ENCODE measurements at places on chromosomes 1 and 21. TPM values are rescaled to one million over a fixed set of nuclear protein-coding genes. Genes with fewer than 3 reads are reported as not detected.

TP73 gene
- 0.18 TPM for total RNA-seq

SPATA1 gene
- total RNA-seq, result 2.7 TPM

SPRR5 gene
- total RNA-seq, result not detected

FHAD1 gene
- 2.7 TPM for total RNA-seq

SORT1 gene
- total RNA-seq, result 310 TPM

IGSF5 gene
- not detected for total RNA-seq

LRRC3 gene
- total RNA-seq, result 1.6 TPM

GPR137B gene
- 21.3 TPM for total RNA-seq

MPL gene
- 0.52 TPM for total RNA-seq

VPS72 gene
- total RNA-seq, result 37.1 TPM

DNAJC6 gene
- 3.8 TPM for total RNA-seq

ZNF684 gene
- total RNA-seq, result 3.9 TPM

ACTL8 gene
- total RNA-seq, result not detected

LRRIQ3 gene
- 0.81 TPM for total RNA-seq

CHI3L1 gene
- 34.2 TPM for total RNA-seq

ITPKB gene
- total RNA-seq, result 31.8 TPM

PROK1 gene
- 0.27 TPM for total RNA-seq

ZNF683 gene
- 0.24 TPM for total RNA-seq

SHE gene
- 44.1 TPM for total RNA-seq

UBL4B gene
- not detected for total RNA-seq

C1orf185 gene
- total RNA-seq, result not detected

SLC2A5 gene
- total RNA-seq, result 17.5 TPM

ZNF692 gene
- 20.7 TPM for total RNA-seq

EFNA3 gene
- 3.2 TPM for total RNA-seq

MFAP2 gene
- total RNA-seq, result 29.9 TPM

CLEC20A gene
- total RNA-seq, result not detected

SPATA46 gene
- total RNA-seq, result not detected

MYBPH gene
- not detected for total RNA-seq

OR2T33 gene
- total RNA-seq, result not detected

TGFB2 gene
- total RNA-seq, result 15.5 TPM

LAX1 gene
- 2.2 TPM for total RNA-seq

POU3F1 gene
- total RNA-seq, result 0.21 TPM

SPRR3 gene
- not detected for total RNA-seq

CCDC190 gene
- 2.2 TPM for total RNA-seq

NRIP1 gene
- total RNA-seq, result 37.1 TPM

LCE6A gene
- total RNA-seq, result not detected

ADIPOR1 gene
- total RNA-seq, result 61.3 TPM

NBL1 gene
- 134 TPM for total RNA-seq
